ENCODE measurements at places on chromosomes 1 and 21.

GRCh38 chr1:42793824-42794223 is 9.0 kb downstream of the TMEM269 start:
- no peak for DNase-seq

DNA sequence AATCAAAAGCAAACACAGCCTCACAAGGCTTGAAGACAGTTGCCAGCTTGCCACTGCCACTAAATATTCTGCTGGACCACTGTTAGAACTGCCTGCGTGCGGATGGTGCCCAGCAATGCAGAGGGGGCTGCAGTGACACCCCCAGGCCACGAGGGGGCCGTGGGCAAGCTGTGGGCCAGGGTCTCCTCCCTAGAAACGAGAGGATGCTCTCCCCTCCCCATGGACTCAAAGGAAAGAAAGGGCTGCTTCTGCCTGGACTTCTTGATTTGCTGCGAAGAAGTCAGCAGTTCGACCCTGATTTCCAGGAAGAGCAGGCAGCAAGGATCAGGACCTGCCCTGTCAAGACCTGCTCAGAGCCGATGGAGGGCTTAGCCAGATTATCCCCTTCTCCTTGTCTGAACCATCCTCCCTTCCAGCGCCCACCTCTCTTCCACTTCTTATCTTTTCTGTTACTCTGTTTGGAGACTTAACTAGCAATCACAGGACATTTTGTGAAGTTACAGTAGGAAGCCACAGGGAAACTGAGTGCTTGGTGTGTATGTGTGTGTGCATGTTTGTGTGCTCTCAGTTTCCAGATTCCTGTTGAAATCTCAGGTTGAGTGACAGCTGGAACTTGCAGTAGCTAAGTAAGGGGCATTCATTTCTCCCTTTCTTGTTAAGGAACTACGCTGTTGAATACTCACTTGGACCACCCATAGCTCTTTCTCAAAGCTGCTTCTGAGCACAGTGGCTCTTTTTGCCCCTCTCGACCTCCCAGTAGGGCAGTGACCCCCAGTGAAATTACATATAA is 2.7 kb downstream of the MAN1C1 start:
- peak; percentile 10 for DNase-seq

- DNase-seq: no peak
Observed at GRCh38 chr1:117565745-117566455, 39.9 kb upstream of the TENT5C start.

- DNase-seq: peak; percentile 29
Observed at GRCh38 chr1:45979778-45980176, 152.7 kb downstream of the PIK3R3 start.

DNA sequence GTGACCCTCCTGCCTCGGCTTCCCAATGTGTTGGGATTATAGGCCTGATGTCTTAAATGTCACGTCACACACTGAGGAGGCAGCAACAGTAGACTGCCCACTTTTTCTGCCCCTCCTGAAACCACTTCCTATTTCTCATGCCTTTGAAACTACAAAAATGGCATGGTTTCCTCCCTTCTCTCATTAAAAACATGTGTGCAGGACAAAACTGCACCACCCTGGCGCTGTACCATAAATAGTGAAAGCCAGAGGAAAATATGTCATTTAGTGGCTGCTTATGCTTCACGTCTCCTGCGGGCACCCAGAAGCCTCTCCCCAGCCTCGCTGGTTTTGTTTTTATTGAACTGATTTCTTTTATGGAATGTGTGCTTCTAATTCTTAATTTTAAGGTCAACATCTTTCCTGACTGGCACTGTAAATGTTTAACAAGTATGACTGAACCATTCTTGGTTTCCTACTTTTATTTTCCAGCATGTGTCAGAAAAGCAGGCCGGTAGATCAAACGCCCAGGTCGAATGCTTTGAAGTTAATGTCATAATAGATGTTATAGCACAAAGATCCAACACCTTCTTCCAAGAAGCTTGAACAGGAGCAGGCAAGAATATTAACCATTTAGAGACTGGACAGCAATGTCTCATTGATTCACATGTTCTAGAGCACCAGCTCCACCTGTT is 59.6 kb upstream of the C1orf87 start:
- DNase-seq: peak; percentile 92

GRCh38 chr1:93504247-93505033 is 56.5 kb downstream of the FNBP1L start:
- DNase-seq: no peak

GRCh38 chr1:99965646-99966375 is 4.0 kb upstream of the SLC35A3 start:
- DNase-seq: no peak

DNA sequence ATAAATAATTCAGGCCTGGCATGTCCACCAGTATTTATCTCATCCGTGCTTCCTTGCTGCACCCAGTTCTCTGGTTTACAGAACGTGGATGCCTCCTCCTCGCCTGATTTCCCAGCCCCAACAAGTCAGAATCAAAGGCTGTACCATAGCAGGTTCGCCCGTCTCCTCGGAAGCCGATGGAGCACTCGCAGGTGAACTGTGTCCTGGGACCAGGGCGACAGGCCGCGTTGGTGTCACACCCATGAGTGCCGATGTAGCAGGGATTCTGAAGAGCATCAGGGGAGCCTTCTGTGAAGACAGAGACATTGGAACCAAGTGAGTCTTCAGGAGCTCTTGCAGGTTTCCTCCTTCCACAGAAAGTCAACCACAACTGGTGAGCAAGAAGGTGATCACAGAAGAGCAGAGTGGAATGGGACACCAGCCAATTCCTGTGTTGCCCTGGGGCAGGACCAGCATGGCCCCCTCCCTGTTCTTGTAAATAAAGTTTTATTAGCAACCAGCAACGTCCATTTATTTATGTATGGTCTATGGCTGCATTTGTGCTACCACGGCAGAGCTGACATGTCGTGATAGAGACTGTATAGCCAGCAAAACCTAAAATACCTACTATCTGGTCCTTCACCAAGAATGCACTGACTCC is 40.8 kb downstream of the NID1 start:
- DNase-seq: no peak

DNA sequence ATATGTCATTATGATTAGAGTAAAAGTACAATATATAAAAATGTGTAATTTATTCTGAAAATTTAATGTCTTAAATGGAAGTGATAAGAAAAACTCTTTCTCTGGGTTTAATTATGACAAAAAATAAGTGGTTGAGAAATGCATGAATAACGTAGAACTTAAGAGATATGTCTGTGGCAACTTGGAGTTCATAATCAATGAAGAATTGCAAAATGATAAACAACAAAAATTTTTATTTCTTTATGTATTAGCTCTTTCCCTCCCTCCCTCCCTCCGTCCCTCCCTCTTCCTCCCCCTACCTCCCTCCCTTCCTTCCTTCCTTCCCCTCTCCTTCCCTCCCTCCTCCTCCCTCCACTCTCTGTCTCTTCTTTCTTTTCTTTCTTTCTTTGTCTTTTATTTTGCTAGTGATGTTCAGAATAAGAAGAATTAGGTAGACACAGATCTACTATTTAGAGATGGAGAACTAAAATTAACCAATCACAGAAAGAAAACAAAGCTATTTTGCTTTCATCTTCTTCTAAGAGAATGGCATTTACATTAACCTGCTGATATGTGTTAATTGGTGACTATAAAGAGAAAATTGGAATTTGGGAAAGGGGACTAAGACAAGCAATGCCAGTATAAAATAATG is 96.3 kb upstream of the PDC start:
- no peak for DNase-seq

GRCh38 chr1:246093230-246093629 is 413.8 kb downstream of the SMYD3 start:
- no peak for DNase-seq

DNA sequence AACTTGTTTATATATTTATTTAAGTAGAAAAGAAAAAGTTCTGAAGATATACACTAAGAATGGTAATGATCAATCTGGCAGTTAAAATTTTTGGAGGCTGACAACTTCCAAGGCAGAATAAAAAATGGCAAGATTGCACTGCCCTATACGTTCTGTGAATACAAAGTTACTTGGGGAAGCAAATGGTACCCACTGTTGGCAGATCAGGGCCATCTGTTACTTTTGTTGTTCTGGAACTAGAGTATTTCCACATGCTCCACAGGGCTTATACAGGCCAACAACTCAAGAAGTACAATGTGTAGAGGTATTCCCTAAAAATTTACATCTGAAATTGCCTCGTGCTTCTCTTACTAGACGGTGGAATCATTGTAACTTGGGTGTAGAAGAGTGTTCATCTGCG is 53.2 kb downstream of the AHCTF1 start:
- DNase-seq: no peak

DNA sequence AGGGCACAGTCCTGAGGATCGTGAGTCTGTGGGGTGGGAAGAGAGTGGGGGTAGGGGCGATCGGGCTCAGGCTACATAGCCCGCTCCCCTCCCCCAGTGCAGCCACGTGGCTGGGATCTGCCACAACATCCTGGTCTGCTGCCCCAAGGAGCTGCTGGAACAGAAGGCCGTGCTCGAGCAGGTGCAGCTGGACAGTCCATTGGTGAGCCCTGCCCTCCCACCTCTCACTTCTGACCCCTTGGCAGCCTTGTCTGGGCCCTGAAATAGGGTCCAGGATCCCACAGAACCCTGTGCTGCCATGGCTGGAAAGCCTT is 5.0 kb downstream of the CNKSR1 start:
- no peak for DNase-seq

DNA sequence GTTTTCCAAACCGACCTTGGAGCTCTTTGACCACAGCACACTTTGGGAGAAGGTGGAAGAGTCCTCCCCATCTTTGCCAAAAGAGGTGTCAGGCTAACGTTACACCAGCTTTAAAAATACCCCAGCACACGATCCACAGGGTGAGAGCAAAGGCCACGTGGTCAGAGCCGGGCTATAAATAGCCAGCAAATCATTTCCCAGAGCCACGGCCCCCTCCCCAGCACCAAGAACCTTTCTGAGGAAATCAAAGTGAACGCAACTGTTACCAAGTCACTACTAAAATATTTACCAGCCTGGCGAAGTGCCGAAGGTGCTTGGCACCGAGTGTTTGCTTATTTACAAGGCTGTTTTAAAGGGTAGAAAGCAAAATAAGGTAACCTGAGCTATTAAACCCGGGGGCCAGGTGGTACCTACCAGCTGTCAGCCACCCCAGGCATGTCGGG is 72.4 kb downstream of the CASZ1 start:
- DNase-seq: peak; percentile 73

DNA sequence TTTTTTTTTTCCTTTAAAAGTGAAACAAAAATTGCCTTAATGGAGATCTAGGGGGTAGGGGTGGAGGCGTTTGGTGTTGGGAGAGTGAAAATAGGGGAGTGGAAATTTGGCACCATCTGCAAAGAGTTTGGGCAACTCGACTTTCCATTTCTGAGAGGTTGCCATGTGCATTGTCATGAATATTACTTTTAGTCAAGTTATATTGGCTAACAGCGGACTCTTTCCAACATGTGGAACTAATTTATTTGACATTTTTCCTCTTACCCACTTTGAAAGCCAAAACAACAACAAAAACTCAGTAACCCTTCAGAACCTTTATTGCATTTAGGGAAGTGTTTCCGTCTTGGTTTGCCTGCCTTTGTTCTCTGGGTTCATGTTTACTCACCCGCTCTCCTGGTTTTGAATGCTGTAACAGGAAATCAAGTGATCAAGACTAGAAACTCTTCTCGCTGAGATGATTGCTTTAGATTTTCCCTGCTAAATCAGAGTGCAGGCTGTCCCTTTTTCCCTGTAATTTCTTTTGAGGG is 70.4 kb downstream of the CACHD1 start:
- peak; percentile 40 for DNase-seq

- DNase-seq: peak; percentile 69
Observed at GRCh38 chr1:200907611-200908097, 13.0 kb downstream of the INAVA start.

- DNase-seq: no peak
Observed at GRCh38 chr1:232534552-232535517, 95.1 kb downstream of the SIPA1L2 start.

- DNase-seq: no peak
Observed at GRCh38 chr1:36922593-36923426, 111.5 kb downstream of the GRIK3 start.

GRCh38 chr1:30417701-30418046 is 305.7 kb downstream of the MATN1 start:
- no peak for DNase-seq

GRCh38 chr1:16907870-16908758 is 12.3 kb downstream of the RNU1-2 start:
- DNase-seq: no peak

- no peak for DNase-seq
Observed at GRCh38 chr1:3692598-3692997, 40.3 kb downstream of the TP73 start.

DNA sequence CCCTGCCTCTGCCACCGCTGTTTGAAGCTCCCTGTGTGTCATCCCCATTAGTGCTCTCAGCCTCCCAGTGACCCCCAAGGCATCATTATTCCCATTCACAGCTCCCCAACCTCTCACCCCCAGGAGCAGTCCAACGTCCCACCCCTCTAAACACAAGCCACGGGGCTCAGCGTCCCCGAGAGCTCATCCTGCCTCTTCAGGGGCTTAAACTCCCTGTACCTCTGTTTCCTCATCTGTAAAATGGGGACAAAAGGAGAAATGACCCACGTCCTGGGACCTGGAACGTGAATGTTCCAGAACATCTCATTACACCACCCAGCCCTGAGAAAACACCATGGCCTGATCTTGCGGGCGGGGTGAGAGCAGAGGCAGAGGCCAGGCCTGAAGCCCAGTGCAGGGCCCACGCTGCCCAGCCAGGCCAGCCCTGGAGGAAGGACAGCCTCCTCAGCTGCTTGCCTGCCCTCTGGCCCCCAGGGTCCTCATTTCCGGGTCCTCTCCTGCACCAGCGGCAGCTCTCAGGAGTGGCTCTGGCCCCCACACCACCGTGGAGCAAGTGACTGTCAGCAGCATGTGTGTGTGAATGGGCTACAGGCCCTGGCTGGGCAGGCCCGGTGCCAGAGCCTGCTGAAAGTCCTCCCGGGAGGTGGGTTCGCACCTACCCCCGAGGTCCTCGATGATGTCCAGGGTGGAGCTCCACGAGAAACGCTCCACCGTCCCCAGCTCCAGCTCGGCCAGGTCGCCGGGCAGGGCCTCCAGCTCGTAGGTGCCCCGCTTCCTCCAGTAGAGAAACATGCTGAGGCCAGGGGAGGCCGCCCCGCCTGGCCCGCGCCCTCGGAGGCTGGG is 14.1 kb upstream of the PLEKHG5 start:
- no peak for DNase-seq

GRCh38 chr21:29943885-29944284 is 4.1 kb upstream of the GRIK1 start:
- DNase-seq: no peak

GRCh38 chr1:241292973-241293372 is 64.0 kb downstream of the RGS7 start:
- no peak for DNase-seq
